Right cardiac atrium (tissue), 5 donors: ENCODE measurements at places on chromosomes 4 and X.

GRCh38 chr4:67344594-67345380 is 200.5 kb downstream of the CENPC start:
- no peak for DNase-seq

GRCh38 chrX:56226980-56227379 is 5.2 kb upstream of the KLF8 start:
- no peak for DNase-seq

- DNase-seq = no peak
Observed at GRCh38 chr4:87567191-87567590, 38.0 kb upstream of the SPARCL1 start.

- DNase-seq = no peak
Observed at GRCh38 chrX:9595174-9595573, 130.3 kb downstream of the TBL1X start.

- no peak for DNase-seq
Observed at GRCh38 chrX:115368876-115369275, 79.4 kb downstream of the LUZP4 start.

DNA sequence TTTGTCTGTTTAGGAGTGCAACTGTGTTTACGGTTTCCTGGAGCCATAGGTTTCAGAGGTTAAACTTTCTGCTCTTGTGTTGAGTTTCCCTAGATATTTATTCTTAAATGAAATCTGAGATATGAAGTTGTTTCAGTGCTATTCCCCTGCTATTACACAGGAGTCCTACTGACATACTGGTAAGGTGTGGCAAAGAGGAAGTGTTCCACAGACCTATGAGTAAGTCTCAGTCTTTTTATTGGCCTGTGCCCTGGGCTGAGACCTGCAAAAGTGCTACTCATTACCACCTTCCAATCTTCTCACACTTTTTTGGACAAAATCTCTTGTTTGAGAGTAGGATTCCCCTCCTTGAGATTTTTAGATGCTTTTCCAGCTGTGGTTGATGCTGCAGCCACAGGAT is 35.6 kb upstream of the MAGEA8 start:
- no peak for DNase-seq

- no peak for DNase-seq
Observed at GRCh38 chr4:5365071-5366008, 314.1 kb downstream of the STK32B start.

- no peak for DNase-seq
Observed at GRCh38 chr4:147975933-147976928, 244.3 kb downstream of the ARHGAP10 start.

DNA sequence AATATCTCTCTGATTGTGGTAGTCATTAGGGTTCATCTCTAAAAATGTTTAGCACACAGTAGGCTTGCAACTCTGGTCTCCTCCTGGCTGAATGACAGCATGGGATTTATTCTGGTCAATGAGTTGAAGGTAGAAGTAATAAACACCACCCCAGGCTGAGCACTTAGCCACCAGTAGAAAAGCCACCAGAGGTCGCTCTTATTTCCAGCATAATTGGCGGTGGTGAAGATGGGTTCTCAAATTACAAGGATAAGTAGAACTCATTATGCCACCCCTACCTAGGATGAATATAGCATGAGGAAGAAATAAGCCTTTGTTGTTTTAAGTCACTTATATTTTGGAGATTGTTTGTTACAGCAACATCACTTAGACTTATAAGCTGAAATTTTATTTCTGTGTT is 302.7 kb downstream of the GPM6A start:
- DNase-seq = no peak

DNA sequence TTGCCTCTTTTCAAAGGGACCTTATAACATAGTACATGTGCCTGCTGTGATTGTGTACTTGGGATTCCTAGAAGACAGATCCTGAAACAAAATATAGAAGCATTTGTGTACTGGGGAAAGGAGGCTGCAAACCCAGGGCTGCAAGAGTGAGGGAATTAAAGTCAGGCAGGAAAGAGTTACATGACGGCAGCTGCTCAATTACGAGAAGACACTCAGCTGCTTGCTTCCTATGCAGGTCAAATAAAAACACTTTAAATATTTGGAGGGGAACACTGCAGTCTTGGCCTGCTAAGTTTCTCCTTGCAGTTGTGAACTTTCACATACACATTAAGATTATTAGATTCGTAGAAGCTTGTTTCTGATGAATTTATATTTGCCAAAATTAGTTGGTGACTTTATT is 191.9 kb upstream of the CXCL13 start:
- DNase-seq = no peak

GRCh38 chrX:1386338-1387127 is 5.4 kb downstream of the SLC25A6 start:
- peak; percentile 50 for DNase-seq

GRCh38 chrX:45842207-45842925 is 641.7 kb upstream of the DIPK2B start:
- DNase-seq = no peak

DNA sequence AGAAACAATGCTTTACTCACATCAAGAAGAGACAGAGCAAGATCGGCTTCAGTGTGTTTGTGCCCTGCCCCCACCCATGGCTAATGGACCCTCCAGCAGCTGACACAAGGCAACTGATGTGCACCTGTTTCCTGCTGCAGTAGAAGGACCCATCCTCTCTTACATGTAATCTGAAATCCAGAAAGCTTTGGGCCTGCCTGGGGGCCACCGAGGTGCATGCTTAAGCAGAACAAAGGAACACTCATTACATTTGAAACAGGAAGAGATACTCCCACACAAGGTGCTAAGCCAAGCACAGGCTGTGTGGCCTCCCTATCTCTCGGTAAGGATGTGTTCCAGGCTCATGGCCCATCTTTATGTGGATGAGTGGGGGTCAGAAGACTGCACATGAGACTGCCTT is 338.0 kb downstream of the SPOCK3 start:
- no peak for DNase-seq

- no peak for DNase-seq
Observed at GRCh38 chr4:23932901-23933308, 43.1 kb upstream of the PPARGC1A start.

DNA sequence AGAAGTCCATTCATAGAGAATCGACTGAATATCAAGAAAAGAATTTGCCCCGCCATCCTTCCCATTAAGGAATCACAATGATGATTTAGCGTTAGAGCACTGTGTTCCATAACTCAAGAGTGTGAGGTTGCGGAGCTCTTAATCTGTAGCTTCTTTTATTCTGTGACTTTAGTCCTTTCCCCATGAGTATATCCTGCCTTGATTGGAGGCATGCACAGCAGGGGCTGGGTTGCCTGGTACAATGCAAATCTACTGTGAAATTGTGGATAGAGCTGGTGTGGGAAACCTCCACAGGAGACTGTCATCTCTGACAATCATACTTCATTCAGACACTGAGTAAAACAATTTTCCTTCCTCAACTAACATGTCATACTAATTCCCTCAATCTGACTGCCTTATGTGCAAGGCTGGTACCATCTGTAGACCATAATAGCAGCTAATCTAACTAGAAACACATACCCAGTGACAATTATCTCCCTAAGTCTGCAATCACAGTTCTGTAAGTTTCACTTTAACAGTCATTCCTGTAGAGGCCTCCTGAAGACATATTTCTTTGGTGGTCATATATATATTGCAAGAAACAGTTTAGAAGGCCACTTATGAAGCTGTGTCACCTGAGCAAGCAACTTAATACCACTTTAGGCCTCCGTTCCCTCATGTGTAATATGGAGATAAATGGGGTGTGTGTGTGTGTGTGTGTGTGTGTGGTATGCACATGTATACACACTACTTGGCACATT is 355.2 kb upstream of the FAM241A start:
- no peak for DNase-seq

GRCh38 chr4:6620891-6621555 is 19.5 kb upstream of the MRFAP1 start:
- DNase-seq = no peak

GRCh38 chrX:106780264-106780663 is 22.2 kb upstream of the TBC1D8B start:
- no peak for DNase-seq

DNA sequence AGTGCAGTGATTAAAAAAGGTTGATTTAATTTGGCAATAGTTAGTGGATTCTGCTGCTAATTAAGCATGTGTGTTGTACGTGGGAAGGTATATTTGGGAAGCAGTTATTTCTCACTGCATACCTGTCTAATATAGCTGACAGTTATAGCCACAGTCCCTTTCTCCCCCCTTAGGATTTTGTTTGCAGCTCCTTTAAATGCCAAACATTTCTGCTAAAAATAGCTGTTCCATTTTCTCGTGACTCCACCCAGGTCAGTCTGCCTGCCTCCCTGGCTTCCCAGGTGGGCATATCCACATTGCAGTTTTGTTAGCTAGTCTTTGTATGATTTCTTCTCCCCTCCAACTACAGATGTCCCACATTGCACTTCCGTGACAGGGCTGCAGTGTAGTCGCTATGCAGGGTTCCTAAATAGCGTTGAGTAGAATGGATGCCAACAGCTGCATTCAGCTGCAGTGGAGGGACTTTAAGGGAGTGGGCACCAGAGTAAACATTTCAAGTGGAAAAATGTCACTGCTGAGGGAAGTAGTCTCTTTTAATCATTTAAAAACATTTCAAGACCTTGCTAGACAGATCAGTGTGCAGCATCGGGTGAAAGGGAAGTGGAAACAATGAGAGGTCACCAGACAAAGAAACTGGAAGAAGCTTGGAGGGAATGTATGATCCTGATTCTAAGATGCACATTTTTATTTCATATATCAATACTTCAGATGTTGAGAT is 326.3 kb downstream of the RAPGEF2 start:
- no peak for DNase-seq
